Cardiac muscle cell (in vitro differentiated cells and primary cell): ENCODE measurements at places on chromosomes 3 and 15.

GRCh38 chr3:148588291-148588690 is 109.4 kb upstream of the AGTR1 start:
- no peak for DNase-seq

GRCh38 chr3:108305484-108306172 is 9.3 kb downstream of the HHLA2 start:
- no peak for DNase-seq

DNA sequence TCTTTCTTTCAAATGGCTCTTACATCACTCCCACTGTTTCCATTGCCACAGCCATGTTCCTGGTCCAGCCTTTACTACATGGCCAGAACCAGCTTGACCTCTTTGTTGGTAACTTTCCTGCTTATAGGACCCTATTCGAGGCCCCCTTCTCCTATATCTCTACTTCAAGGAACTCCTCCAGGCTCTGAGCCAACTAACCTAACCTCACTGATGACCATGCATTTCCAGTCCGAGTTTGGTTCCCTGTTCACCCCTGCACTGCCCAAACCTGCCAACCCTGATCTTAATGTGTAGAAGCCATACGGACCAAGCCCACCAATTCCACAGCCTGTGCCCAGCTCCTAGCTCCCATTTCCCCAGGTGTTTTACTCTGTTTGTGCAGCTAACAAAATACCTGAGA is 38.4 kb upstream of the TIPARP start:
- no peak for DNase-seq

GRCh38 chr3:86774082-86774691 is 216.8 kb downstream of the VGLL3 start:
- peak; percentile 52 for DNase-seq

DNA sequence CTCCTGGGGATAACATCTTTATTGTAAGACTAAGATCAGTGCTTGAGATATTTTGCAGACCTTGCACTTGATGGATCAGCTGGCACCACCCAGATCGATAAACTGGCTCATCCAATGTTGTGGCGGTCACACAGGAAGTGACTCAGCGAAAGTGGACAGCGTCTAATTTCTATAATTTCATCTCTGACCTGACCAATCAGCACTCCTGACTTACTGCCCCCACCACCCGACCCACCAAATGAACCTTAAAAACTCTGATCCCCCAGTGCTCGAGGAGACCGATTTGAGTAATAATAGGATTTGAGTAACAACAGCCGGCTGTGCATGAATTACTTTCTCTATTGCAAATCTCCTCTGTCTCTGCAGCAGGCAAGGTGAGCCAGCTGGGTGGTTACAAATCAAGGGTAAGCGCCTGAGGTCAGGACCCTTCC is 62.7 kb upstream of the RNU6-1 start:
- DNase-seq, result no peak

DNA sequence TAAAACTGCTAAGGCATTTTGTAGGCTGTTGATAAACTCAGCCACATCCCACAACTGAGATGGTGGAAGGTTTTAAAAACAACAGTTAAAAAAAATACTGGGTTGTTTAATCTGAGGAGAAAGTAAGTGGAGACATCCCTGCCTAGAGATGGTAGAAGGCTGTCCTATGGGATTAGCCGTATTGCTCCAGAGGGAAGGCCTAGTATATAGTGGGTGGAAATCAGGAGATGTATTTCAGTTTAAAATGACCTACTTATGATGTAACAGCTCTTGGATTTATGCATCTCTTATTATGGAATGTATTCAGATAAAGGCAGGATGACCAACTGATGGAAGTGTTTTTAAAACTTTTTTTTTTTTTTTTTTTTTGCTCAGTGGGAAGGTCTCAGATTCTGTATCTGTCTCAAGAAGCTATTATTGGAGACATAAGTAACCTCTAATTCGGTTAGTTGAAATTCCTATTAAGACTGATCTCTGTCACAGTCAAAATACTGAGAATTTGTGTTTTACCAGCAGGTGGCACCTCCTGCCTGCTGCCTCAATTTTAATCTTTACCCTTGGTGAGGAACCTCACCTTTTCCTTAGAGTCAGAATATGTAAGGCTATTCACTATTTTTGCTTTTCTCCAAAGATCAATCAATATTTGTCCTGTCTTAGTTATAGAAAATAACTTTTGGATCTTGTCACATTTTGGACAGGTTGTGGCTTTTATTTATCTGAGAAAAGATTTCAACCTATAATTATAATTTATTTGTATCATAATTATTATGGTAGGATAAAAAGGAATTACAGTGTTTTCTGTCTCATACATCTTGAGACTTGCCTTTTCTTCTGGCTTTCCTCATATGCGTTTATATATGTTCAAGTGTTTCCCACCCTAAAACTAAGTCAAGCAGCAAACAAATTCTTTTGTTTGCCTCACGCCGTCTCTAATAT is 63.0 kb downstream of the VPS8 start:
- peak; percentile 63 for DNase-seq

DNA sequence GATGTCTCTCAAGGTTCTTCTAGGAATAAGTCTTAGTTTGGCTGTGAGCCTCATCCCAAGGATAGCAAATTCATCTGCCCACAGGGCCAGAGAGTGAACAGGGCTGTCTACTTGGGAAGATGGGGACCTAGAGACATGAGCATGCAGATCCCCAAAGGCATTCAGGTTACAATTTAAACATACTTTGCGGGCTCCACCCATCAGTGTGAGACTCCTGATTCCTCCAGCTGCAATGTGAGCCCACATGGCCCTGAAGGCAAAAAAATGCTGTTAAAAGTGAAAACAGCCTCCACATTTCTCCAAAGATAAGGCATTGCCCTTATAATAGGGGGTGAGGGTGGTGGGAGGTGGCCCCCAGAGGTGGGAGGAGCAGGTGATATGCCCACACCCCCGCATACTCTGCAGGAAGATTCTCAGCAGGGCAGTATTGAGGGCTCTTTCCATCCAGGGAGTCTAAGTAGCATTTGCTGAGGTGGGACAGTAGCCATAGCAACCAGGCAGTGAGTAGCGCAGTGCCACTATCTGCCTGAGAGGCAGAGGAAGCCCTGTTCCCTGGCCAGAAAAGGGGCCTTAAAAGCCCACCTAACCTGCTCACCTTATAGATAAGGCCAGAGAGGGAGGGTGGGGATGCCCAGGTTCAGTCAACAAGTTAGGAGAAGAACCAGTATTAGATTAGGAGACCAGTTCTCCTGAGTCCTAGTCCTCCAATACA is 31.2 kb downstream of the TGM4 start:
- no peak for DNase-seq

GRCh38 chr3:129001806-129002572 is 885 bp downstream of the EFCC1 start:
- peak; percentile 51 for DNase-seq
